H7 (cell line): ENCODE measurements at places on chromosomes 5 and 9.

DNA sequence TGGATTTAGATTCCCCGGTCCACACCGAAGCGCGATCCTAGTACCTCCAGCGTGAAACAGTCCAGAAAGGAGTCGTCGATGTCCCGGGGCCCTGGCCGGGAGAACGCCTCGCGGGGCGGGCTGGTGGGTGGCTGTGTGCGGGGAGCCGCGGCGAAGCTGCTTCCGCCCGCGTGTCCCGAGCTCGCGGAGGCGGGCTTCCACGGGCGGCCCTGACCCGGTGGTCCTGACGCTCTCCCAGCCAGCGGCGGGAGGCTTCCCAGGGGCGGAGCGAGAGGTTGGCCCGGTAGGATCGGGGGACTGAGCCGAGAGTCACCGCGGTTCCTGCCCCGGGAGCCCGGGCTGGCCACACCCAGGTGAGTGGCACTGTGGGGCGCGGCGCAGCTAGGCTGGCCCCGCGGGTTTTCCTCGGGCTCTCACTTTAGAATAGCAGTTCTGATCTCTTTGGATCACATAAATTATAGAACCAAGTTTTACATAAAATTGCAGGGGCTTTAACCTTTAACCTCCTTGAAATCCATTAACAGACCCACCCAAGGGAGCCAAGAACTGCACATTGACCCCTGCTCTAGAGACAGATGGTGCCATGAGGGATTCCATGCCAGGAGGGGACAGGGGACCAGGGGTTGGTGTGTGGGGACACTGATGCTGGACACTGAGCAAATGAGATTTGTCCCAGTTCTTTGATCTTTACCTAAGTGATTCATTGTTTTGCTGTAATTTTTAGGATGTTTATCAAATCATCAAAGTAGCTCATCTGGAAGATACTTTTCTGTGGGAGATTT lies 29.2 kb upstream of the IL31RA start:
- DNase-seq = peak; percentile 83

GRCh38 chr9:30673132-30673531 lies 1711.3 kb upstream of the ACO1 start:
- DNase-seq = no peak

DNA sequence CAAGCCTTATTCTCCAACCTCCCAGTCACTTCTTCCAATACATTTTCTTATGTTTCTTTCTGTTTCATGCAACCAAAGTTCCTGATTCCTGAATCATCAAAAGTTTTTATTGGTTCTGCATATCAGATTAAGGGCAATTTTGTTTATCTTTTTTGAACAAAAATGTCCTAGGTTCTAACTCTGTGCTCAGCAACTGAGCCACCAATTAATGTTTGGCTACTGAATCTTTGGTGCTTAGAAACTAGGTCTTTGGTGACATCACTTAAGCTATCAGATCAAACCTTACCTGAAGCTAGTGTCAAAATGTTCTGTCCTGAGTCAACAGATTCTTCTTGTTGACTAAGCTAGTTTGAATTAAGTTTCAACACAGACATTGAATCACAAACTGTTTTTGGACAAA lies 56.1 kb downstream of the FGF18 start:
- DNase-seq = no peak

- no peak for DNase-seq
Measured at GRCh38 chr5:16574789-16575721, 41.7 kb downstream of the RETREG1 start.

DNA sequence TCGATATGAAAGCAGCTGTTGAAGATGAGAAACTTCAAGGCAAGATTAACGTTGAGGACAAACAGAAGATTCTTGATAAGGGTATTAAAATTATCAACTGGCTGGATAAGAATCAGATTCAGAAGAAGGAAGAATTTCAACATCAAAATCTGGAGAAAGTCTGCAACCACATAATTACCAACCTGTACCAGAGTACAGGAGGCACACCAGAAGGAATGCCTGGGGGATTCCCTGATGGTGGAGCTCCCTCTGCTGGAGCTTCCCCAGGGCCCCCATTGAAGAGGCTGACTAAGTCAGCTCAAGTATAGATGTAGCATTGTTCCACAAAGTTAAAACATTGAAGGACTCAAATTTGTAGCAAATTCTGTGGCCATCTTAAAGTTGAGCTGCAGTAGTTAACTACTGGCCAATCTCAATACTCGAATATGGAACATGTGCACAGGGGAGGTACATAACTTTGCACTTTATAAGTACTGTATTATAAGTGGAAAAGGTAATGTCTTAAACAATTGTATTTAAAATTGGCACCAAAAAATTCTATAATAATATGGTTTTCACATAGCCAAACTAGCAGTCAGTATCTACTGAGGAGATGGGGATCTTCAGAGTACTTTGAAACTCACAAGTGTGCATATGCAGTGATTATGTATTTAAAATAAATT lies 237.5 kb downstream of the CHSY3 start:
- DNase-seq = peak; percentile 36

GRCh38 chr5:66897356-66897755 lies 299.2 kb downstream of the CD180 start:
- no peak for DNase-seq

DNA sequence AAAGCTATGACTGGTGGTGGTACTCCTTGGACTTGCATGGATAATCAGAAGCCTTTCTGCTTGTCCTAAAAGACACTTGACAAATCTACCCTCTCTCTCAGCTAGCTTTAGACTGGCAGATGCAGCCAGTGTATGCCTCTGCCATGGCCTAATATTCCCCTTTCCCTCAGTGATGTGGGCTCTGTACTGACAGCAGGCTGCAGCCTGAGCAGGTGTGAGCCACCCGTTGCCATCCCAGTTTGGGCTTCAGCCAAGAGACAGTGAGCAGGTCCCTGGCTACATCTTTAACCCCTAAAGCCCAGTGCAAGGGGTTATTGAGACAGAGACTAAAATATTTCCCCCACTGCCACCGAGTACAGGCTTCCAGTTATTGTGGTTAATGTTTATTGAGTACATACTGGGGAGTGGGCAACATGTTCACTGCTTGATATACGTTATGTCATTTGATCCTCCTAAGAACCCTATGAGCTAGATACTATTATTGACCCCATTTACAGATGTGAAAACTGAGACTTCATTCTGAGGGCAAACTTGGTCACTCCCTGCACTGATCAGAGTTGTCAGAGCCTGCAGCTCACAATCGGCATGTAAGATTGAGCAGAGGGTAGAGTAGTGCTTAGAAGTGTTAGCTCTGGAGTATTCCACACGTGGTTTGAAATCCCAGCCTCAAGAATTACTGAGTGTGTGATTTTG lies 254.2 kb downstream of the ARHGAP26 start:
- no peak for DNase-seq
